ENCODE measurements at places on chromosomes 12 and 14.

DNA sequence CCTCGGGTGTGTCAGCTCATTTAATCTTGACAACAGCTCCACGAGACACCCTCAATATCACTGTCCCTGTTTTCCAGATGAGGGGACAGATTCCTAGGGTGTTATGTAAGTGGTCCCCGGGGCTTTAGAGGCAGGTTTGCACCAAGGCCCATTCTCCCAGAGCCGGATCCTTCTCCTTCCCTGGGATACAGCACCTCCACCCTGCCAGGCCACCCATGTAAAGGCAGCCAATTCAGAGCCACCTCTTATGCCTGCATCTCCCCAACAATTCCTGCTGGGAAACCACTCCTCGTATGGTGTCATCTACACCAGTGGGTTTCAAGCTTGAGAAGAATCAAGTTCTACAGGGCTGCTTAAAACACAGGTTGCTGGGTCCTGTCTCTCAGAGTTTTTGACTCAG lies 4.1 kb upstream of the CYP46A1 start:
- no peak for DNase-seq

DNA sequence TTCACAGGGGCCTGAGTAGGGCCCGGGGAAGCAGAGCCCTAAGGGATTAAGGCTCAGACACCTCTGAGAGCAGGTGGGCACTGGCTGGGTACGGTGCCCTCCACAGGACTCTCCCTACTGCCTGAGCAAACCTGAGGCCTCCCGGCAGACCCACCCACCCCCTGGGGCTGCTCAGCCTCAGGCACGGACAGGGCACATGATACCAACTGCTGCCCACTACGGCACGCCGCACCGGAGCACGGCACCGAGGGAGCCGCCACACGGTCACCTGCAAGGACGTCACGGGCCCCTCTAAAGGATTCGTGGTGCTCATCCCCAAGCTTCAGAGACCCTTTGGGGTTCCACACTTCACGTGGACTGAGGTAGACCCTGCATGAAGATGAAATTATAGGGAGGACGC lies 7.1 kb downstream of the LTBR start:
- no peak for DNase-seq

DNA sequence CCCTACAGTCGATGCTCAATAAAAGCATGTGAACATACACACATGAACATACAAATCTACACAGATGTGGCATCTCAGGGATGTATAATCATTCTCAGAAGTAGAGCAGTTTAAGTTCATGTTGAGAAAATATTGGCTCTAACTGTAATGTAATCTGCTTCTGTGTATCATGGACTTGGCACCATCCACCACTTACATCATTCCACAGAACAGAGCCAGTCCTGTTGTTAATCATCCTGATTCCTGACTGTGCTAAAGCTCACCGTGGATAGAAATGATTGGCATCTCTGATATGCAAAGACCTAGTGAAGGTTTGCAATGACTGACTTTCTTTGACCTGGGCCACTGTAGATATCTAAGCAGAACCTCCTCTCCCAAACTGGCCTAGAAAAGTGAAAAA lies 1141.3 kb downstream of the BCL11B start:
- no peak for DNase-seq

GRCh38 chr14:68843471-68844209 lies 50.8 kb upstream of the ZFP36L1 start:
- DNase-seq: peak; percentile 53

GRCh38 chr14:95237958-95238340 lies 80.6 kb upstream of the DICER1 start:
- DNase-seq: no peak

- DNase-seq: no peak
Measured at GRCh38 chr12:90280564-90281058, 572.0 kb upstream of the ATP2B1 start.

DNA sequence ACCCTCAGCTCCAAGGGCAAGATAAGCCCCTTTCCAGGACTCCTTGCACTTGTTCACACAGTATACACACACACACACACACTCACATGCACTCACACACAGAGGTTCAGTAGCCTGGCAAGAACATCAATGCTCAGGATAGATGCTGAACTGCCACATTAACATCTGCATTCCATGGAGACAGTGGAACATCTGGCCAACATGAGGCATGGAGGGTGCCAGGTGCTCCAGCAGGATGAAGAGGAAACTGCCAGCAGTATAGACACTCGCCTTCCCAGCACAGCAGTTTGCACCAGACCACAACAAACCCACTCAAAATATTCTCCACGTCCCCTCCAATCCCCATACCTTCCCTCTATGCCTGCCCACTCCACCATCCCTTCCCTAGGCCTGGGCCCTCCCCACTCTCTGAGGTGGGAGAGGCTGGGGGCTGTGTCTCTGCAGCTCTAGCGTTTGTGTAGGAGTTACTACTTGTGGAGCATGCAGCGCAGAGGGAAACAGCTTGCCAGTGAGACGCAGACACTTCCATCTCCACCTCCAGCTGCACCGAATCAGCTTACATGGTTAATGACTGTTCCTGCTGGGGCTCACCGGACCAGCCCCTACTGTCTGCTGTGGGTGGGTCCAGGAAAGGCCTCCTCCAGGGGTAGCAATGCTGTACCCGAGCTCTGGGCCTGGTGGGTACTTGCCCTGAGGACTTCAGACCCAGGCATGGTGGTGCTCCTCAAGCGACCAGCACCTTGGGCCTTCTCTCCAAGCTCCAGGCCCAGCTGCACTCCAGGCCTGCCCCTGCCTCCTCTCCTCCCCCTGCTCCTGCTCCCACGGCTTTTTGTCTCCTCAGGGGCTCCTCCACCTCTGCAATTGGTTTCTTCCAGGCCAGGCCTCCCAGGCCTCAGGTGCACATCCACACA lies 18.6 kb upstream of the PLEKHG3 start:
- no peak for DNase-seq

GRCh38 chr14:61585598-61586543 lies 109.4 kb upstream of the HIF1A start:
- no peak for DNase-seq

DNA sequence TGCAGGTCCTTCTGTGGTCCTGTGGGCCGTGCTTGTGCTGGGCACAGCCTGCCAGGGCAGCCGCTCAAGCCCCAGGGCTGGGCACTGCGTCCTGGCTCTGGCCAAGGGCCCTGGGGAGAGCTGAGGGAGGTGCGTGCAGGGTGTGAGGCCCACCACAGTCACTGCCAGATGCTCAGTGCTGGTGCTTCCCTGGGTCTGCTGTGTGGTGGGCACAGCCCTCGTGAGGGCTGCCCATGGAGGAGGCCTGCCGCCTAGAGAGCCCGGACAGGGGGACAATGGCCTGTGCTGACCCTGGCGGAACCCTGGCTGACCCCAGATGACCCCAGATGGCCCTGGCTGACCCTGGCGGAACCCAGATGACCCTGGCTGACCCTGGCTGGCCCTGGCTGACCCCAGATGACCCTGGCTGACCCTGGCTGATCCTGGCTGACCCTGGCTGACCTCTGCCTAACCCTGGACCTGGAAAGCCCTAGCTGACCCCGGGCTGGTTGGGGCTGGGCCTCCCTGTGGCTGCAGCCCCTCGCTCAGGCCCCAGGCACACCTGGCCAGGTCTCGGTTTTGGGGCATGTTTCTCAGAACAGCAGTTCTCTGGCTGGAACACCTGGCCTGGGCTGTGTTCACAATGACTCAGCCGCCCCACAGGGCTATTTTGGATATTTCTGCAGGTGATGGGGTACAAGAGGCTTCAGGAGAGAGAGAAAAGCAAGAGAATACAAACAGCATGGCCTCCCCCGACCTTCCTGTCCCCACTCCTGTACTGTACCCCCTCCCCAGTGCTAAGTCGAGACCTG lies 55.4 kb downstream of the TMEM121 start:
- no peak for DNase-seq

DNA sequence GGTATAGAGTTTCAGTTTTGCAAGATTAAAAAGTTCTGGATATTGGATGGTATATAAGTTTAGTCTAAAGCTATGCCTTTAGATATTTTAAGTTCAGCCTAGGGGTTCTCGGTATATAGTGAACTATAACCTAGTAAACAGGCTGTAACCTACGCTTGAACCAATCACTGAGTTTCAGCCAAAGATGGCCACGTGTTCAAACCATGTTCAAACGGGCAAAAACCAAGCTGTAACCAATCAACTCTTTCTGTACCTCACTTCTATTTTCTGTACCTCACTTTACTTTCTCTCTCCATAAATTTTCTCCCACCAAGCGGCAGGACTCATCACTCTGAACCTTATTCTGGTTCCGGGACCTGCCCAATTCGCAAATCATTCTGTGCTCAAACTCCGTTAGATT lies 1.4 kb downstream of the TMBIM4 start:
- no peak for DNase-seq

DNA sequence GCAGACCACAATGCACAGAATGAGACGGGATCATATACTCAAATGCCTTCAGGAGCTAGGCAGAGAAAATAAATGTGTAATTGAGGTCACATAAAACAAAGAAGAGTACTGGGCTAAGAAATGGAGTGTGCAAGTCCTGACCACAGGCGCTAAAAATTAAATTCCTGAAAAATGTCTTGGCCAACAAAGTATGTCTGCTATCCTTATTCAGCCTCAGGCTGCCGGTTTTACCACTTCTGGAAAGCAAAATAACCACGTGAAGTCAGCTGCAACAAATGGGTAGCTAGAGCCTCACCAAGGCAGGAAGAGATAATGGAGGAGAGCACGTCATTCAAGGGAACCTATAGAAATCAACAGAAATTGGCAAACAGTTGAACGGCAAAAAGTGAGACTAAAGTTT lies 3.1 kb downstream of the PYGL start:
- DNase-seq: no peak

DNA sequence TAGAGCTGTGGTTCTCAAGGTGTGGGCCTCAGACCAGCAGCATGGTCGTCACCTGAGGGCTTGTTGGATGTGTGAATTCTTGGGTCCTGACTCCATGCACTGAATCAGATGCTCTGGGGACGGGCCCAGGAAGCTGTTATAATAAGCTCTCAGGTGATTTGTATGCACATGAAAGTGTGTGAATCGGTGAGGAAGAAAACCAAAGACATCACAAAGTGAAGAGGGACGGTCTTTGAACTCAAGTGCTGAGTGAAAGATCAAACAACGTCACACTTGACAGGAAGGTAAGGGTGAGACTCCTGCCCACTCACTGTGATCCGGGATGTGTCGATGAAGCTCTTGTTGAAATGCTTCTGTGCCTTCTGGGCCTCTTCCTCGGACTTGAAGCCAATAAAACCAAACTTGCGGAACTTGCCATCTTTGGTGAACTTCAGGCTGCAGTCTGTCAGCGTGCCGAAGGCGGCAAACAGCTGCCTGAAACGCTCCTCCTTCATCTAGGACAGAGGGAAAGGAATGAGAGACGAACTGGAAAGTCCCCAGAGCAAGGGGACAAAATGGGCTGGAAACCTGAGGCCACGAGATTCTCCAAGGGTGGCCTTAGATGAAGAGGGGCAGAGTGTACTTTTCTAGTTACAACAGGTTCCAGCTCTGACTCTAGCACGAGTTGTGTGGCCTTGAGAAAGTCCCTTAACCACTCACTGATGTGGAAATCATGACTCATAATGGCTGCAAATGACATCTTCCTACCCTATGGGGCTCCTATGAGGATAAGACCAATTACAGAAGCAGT lies 4.0 kb downstream of the RBM19 start:
- DNase-seq: no peak

GRCh38 chr12:120292661-120293531 lies at the start of gene RNU4-1:
RNU4-1 (minus strand) TSS chr12:120293237.
- DNase-seq: peak; percentile 45

GRCh38 chr12:1250641-1251040 lies 259.6 kb downstream of the ERC1 start:
- DNase-seq: no peak

DNA sequence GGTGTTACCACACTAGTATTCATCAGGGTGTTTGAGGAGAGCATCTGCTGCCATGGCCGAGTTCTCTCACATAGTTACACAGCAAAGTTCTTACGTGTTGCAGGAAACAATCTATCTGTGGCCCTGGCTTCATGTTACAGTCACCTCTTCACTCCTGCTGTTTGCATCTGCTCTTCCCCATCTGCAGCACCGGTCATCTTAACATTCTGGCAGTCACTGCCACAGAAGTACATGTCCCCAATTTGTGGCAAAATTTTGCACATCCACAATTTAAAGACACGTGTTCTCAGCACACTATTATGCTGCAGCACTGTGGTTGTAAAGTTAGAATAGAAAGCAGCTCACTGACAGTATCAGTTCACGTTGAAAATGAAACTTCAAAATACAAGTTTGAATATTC lies 23.2 kb downstream of the MAPK1IP1L start:
- no peak for DNase-seq

- peak; percentile 43 for DNase-seq
Measured at GRCh38 chr12:46219877-46220655, 48.8 kb downstream of the SLC38A1 start.

GRCh38 chr12:104648756-104649155 lies 192.0 kb downstream of the CHST11 start:
- no peak for DNase-seq

- no peak for DNase-seq
Measured at GRCh38 chr12:13981990-13982389, 588 bp upstream of the GRIN2B start.

- no peak for DNase-seq
Measured at GRCh38 chr12:4449851-4450221, 4.2 kb upstream of the FGF6 start.

GRCh38 chr12:90938451-90938850 lies 16.5 kb downstream of the CCER1 start:
- DNase-seq: no peak

DNA sequence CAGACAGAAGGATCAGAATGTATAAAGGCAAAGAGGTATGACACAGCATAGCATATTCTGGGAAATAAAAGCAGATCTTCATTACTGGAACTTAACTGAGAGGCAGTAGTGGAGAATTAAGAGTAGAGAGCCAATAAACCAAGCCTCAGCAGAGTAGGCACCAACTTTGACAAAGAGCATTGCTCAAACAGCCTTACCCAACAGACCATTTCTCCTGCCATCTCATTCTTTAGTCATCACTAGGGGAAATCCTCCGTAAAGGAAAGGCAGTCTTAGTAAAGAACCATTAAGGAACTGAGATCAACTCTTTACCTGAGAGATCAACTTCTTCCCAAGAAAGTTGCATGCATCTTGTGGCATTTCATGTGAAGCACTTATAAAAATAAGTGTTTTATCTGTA lies 36.6 kb downstream of the SENP1 start:
- no peak for DNase-seq

- DNase-seq: no peak
Measured at GRCh38 chr14:61544448-61545330, 150.6 kb upstream of the HIF1A start.

GRCh38 chr14:69587389-69587788 lies 12.7 kb upstream of the CCDC177 start:
- DNase-seq: no peak

DNA sequence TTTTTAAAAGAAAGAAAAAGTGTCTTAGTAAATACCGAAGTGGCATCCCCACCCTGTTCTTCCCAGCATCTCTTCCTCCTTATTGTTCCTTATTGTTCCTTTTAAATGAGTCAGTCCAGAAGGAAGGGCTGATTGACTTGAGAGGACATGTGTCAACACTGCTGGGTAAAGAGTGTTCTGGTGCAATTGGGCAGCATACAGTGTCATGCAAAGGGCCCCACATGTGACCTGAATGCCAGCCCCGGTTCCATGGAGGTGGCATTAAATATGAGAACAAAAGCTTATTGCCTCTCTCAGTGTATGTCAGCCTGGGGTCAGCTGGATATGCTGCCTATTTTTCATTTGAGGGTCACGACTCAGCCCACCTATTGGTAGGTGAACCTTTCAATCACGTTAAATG lies 58.9 kb upstream of the RIC8B start:
- DNase-seq: no peak

GRCh38 chr12:2288001-2288400 lies 235.2 kb downstream of the CACNA1C start:
- no peak for DNase-seq

- DNase-seq: no peak
Measured at GRCh38 chr12:22413592-22413991, 79.1 kb upstream of the ST8SIA1 start.

GRCh38 chr14:71005076-71005475 lies 97.8 kb downstream of the PCNX1 start:
- DNase-seq: no peak

All from stimulated activated CD8-positive, alpha-beta memory T cell treated with anti-CD3 and anti-CD28 coated beads, Interleukin-12 subunit alpha, Interleukin-12 subunit beta, amount 100 ng/mL, for 4 hours (primary cell).